ENCODE measurements at places on chromosomes 1 and 21. TPM values are rescaled to one million over a fixed set of nuclear protein-coding genes. Genes with fewer than 3 reads are reported as not detected.

Gene PRAMEF10
- not detected for total RNA-seq

Gene IL12RB2
- not detected for total RNA-seq

Gene SLC22A15
- total RNA-seq, result 5.0 TPM

DNA sequence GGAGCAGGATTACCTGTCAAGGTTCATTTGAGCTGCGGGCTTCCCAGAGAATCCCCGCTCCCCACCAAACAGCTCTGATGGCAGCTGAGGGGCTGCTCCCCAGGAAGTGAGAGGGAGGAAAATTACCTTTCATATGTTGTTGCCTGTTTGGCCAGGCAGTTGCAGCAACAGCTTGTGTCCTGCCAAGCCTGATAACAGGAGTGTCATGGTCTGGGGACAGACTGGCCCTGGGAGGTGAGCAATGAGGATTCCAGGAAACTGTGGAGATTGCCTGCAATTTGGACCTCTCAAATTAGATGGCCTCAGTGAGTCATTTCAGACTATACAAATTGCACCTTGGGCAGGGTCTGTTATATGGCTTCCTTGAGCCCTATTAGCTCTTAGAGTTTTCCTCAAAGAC, 189.3 kb downstream of the PTPRU start:
- DNase-seq, result no peak
- peaks cover 91% of the 10 kb centered on the region for H3K27me3 ChIP-seq
- no peak overlapping the region for H3K27ac ChIP-seq
- H3K4me1 ChIP-seq, result no peaks in the 10 kb centered on the region

DNA sequence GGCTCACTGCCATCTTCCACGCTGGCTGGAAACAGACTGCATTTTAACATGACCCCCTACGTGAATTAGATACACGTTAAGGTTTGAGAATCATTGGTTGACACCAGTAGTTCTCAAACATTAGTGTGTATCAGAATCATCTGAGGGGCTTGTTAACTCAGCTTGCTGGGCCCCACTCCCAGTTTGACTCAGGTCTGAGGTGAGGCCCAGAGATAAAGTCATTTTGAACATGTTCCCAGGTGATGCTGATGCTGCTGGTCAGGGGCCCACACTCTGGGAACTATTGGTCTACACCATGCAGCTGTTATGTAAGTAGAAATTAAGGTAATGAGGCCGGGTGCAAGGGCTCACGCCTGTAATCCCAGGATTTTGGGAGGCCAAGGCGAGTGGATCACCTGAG, 1.3 kb downstream of the LSM10 start:
- peaks cover 24% of the 10 kb centered on the region for H3K36me3 ChIP-seq
- no peaks in the 10 kb centered on the region for H3K27me3 ChIP-seq
- no peak for DNase-seq
- peaks cover 9% of the 10 kb centered on the region for H3K4me1 ChIP-seq

DNA sequence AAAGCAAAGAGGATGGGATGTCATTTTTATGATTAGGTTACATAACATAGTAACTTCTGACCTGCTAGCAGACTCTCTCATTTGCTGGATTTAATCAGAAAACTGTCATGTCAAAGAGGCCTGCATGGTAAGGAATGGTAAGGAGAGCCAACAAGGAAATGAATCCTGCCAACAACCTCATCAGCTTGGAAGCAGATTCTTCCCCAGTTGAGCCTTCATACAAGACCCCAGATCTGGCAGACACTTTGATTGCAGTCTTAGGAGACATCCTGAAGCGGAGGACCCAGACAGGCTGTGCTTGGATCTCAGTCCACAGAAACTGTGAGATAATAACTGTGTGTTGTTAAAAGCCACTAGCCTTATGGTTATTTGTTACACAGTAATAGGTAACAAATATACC, 27.6 kb upstream of the MARK1 start:
- no peak overlapping the region for H3K27ac ChIP-seq
- H3K27me3 ChIP-seq, result peaks cover 11% of the 10 kb centered on the region
- H3K4me3 ChIP-seq, result no peak overlapping the region
- H3K4me1 ChIP-seq, result peaks cover 7% of the 10 kb centered on the region
- no peak for DNase-seq

DNA sequence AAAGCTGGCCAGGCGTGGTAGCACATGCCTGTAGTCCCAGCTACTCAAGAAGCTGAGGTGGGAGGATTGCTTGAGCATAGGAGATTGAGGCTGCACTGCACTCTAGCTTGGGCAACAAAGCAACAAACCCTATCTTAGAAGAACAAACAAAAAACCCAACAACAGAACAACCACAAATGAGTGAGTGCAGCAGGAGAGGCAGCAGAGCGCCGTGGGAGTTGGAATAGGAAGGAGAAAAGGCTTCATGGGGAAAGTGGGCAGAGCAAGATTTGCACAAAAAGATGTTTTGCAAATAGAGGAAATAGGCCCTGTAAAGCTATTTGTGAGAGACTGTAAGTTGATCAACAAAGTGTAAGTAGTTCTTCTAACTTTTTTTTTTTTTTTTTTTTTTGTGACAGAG, 19.6 kb downstream of the SMAP2 start:
- no peak for DNase-seq
- H3K27me3 ChIP-seq, result no peaks in the 10 kb centered on the region
- no peak overlapping the region for H3K27ac ChIP-seq

GRCh38 chr1:145805057-145805456, 18.8 kb downstream of the RNF115 start:
- no peak overlapping the region for H3K27ac ChIP-seq
- no peaks in the 10 kb centered on the region for H3K36me3 ChIP-seq
- no peak overlapping the region for H3K4me3 ChIP-seq
- H3K4me1 ChIP-seq, result no peaks in the 10 kb centered on the region
